Right lung (tissue), 10 donors: ENCODE measurements at places on chromosomes 6 and 20. TPM values are rescaled to one million over a fixed set of nuclear protein-coding genes. Genes with fewer than 3 reads are reported as not detected.

The CD109 gene
- polyA plus RNA-seq: 24.7 TPM

GRCh38 chr20:62381202-62381797, 5.6 kb upstream of the RPS21 start:
- no peak for DNase-seq

DNA sequence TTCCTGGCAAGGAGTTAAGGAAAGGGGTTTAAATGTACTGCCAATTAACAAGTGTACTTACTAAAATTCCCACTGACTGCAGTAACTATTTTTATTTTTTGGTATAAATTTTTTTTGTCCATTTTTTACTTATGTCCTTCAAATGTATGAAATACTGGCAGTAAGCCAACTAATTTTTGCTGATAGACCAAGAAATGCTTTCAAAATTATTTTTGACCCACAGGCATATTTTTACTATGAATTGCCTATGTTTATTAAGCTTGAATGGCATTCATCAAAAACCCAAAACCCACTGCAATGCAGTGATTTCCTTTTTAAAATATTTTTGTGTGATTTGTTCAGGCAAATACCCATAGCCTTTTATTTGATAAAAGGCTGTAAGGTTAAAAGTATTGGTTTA, 560.1 kb downstream of the UTRN start:
- DNase-seq: no peak

DNA sequence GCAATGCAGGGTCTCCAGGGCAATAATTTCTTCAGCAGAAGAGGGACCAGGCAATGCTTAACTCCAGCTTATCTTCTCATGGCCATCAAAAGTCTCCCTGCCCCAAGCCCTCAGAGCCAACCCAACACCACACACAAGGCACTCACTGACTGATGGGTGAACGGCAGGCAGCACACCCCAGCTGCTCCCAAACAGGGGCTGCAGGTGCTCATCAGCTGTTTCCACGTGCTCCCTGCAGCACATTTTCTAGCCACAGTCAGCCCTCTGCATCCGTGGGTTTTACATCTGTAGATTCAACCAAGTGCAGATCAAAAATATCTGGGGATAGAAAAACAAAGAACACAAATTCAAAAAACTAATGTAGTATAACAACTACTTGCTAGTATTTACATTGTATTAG, 4.0 kb upstream of the GABRR1 start:
- DNase-seq: no peak

The TFAP2D gene
- polyA plus RNA-seq: not detected

- DNase-seq: no peak
These were observed 16.7 kb downstream of the VAPB start for GRCh38 chr20:58405504-58406291.

DNA sequence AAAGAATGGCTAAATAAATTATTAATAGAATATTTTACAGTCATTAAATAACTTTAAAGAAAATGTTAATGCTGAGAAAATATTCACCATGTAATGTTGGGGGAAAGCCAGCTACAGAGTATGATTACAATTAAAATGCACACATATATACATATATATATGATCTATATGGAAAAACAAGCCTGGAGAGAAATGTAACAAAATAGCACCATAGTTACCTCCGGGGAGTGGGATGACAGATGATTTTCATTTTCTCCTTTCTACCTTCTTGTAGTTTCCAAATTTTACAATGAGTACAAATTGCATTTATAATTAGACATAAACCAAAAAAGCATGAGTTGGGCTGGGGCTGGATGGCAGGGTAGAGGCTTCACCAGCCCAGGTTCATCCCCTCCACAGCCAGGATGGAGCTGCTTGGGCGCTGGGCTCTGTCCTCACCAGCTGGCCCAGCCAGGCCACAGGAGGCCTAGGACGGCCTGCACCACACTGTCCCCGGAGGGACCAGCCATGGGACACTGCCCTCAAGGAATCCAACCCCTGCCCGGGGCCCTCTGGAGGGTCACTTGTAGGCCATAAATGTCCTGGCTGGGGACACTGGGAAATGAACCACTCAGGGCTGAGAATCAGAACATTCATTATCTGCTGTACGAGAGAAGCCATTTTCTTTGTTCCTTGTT, 10.3 kb downstream of the C20orf203 start:
- no peak for DNase-seq
